RWPE1 (cell line): ENCODE measurements at places on chromosomes 6 and 20.
A peak's percentile ranks its signal among the peaks of the same experiment; 100 is the strongest.

DNA sequence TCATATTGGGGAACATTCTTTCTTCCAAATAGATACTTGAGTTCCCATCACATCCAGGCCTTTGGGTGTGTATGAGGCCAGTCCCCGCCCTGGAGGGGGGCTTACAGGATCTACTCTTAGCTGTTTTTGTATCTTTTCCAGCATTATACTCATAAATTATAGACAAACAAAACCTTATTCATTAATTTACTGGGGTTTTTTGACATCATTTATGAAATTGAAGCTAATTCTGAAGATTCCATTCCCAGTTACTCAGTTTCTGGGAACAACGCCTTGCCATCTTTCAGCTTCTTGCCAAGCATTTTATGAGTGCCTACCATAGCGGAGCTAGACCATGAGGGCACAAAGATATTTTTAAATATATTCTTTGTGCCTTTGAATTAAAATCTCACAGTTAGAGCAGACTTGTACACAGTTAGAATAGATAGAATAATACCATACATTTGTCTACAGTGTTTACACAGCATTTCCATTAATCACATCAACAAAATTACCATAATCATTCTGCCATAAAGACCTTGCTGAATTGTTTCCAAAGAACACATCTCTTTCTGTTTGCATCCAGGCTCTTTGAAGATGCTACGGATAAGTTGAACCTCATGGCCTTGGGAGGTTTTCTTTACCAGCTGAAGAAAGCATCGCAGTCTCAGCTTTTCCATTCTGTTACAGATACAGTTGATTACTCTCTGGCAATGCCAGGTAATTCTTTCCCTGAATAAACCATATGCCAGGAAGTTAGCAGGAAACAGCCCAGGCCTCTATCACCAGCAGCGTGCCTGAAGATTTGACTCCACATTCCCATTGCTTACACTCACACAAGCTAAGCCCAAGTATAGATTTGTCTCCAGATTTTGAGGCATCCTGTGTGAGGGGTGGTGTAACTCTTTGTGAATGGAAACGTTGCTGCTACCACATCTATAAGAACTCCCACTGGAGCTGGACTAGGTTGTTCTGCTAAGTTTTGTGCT lies 75.4 kb upstream of the PBOV1 start:
- no peak for DNase-seq

DNA sequence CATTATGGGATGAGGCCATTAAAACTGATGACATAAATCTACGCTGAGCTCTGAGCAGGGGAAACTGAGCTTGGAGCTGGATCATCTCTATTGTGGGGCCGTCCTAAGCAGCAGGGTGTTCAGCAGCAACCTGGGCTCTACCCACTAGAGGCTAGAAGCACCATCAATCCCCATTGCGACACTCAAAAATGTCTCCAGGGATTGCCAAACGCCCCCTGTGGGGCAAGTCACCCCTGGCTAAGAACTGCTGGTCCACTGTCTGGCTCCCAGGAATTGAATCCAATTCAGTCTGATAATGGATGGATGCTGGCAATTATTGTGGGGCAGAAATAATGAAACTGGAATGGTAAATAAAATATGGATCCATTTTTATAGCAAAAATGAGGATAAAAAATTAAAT lies 38.2 kb downstream of the PMEPA1 start:
- peak; percentile 53 for DNase-seq

DNA sequence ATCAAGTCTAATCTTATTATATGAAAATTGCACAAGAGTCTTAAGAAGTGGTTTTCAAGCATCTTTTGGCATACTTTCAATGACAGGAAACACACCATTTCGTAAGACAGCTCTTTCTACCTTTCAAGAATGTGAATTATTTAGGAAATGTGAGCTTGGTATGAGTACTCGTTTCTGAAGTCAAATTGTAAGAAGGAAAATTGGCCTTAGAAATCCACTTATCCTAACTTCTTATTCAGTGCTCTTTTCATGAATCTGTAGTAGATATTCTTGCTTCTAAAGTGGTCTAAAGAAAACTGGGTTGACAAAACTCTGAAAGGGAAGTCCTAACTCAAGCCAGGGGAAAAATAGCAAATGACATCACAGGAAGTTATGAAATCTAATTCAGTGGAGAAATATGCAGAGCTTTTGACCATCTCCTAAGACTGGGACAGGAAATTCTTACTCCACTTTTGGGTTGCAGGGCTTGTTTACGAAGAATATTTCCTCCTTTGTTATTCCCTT lies 38.5 kb upstream of the OGFRL1 start:
- DNase-seq = peak; percentile 38

DNA sequence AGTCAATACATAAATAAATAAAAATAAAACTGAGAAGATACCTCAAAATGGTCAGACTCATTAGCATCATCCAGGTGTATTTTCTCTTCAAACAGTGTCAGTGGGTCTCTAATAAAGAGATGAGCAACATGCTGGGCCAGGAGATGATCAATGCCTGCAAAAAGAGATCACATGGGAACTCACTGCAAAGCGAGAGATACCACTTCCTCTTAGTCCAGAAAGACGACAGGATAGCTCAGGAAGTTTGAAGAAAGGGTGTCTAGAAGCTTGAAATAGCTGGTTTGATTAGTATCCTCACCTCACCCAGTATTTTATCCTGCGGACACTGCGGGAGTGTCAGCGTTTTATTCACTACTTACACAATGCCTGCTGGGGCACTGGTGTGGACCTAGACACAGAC lies 38.0 kb downstream of the GCLC start:
- no peak for DNase-seq

GRCh38 chr6:107585815-107586435 lies 96.0 kb downstream of the SOBP start:
- no peak for DNase-seq

DNA sequence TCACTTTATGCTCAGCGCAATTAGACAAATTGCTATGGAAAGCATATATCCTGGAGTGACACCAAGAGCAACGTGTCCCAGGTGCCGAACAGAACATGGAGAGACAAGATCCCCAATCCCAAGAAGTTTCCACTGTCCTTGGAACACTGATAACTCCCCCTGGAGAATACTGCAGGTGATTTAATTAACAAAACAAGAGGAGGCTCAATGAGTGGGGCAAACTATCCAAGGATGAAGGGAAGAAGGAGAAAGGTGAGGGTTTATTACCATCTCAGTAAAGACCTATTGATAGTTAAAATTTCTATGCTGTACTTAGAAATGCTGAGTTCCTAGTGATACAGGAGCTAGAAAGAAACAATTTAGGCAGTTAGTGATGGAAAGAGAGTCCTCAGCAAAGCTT lies 35.7 kb downstream of the EDN1 start:
- DNase-seq = no peak

DNA sequence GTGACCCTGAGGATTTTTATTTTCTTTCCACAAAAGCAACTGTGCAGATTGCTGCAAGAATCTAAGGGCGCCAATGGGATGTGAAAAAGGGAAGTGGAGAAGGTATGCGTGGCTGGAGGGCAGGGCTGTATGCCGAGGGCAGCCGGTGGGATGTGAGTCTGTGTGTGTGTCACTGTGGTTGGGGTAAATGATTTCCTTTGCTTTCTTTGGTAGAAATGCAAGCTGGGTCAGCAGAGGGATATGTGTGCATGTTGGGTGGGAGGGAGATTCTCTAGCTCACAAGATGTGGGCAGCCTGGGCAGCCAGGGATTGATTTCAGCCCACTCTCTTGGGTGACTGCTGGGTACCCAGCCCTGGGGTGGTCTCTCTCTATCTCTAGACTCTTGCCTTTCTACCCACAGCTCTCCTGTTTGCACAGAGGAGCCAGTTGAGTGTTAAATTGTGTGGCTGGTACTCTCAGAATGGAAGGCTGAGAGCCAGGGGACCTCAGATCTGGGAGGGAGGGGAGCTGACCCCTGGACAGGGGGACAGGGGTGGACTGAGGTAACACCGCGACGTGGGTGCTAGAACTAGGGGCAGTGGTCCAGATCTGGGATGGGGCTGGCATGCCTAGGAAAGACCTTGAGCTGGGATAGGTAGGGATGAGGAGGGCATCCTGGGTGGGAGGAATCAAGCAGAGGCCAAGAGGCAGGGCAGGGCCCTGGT lies 136.8 kb upstream of the RNF24 start:
- no peak for DNase-seq

DNA sequence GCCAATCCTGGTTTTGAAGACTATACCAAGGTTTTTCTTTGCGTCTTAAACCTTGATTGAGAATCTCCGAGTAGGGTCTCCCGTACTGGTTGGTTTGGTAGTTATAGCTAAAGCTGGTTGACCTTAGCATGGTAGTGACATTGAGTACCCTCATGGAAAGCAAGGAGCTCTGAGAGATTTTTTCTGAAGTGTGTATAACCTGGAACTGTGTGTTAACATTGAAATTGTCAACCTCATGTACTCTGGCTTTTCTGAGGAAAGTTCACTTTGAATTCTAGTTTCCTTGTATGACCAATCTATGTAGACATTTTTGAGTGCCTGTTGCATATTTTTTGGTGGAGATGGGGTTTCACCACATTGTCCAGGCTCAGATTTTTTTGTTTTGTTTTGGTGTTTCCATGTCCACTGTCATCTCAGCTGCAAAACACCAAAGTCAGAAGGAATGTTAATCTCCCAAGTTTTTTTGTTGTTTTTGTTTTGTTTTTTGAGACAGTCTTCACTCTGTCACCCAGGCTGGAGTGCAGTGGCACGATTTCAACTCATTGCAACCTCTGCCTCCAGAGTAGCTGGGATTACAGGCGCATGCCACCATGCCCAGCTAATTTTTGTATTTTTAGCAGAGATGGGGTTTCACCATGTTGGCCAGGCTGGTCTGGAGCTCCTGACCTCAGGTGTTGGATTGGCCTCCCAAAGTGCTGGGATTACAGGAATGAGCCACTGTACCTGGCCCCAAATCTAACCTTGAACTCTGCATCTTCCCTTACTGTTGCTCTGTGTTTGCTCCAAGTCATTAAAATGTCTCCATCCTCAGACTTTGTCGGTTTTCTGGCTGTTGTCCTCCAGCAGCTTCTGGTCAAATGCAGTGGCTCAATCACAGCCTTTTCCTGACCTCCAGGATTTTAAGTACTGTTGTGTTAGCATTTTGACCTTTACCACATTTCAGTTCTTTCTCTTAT lies 4.3 kb downstream of the RPS12 start:
- no peak for DNase-seq

- DNase-seq = no peak
Observed at GRCh38 chr6:42845327-42845694, 34.1 kb upstream of the RPL7L1 start.

GRCh38 chr6:41197234-41197633 lies 3.7 kb downstream of the TREML2 start:
- DNase-seq = no peak

- no peak for DNase-seq
Observed at GRCh38 chr6:108667993-108668392, 107.3 kb downstream of the FOXO3 start.

DNA sequence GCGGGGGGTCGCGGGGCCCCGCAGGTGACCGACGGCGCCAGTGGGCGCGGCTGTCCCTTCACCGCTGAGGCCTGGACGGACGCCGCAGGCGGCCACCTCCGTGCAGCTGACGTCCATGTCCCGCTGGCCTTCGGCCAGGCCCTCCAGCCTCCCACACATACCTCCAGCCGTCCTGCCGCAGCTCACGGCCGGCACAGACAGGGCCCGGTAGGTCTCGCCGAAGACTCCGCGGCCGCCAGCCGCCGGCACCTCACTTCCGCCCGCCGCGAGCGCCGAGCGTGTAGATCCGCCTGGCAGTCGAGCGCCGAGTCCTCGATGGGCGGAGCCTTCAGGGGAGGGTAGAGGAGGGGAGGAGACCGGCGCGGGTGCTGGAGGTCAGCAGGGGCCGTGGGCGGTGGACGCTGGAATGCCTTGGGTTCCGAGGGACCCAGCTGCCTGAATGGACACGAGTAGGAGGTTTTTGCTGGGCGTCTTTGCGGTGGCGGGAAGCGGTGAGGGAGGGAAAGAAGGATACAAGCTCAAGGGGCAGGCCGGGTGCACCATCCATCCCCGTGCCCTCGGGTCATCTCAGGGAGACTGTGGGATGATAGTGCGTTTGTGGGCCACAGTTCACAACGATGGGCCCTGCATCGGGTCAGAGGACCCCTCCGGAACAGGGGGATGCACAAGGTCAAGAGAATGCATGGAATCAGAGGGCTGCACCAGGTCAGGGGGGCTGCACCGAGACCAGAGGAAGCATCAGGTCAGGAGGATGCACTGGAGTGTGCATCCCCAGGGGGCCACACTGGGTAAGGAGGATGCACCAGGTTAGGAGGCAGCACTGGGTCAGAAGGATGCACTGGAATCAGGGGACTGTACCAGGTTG lies at the start of gene EXOC2:
TSS of gene EXOC2 (minus strand) at position 282 of the 865 bp plus-strand sequence. CDS start 55,321 bp downstream, outside the sequence.
- DNase-seq = peak; percentile 73

- DNase-seq = no peak
Observed at GRCh38 chr6:79440598-79440997, 96.6 kb downstream of the LCA5 start.

DNA sequence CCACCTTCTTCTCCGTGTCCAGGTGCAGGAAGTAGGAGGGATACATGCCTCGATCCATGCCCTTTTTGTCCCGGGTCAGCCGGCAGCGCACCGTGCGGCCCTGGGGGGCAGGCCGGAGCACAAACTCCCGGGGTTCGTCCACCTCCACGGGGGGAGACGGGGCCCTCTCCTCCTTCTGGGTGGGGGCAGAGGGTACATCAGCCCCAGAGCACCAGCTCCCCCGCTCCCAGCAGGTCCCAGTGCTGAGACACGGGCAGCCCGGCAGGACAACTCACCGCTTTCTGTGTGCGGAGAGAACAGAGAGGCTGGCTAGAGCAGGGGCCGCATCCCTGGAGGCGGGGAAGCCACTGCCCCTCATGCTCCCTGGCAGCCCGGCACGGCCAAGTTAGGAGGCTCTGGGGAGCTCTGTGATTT lies 6.7 kb downstream of the TULP1 start:
- no peak for DNase-seq

GRCh38 chr20:49630396-49630951 lies 62.5 kb upstream of the PTGIS start:
- DNase-seq = no peak

- no peak for DNase-seq
Observed at GRCh38 chr6:31582230-31582643, at the start of gene LTB. Gene LTB (minus strand): TSS chr6:31582424. CDS start chr6:31582417, 7 bp downstream.

DNA sequence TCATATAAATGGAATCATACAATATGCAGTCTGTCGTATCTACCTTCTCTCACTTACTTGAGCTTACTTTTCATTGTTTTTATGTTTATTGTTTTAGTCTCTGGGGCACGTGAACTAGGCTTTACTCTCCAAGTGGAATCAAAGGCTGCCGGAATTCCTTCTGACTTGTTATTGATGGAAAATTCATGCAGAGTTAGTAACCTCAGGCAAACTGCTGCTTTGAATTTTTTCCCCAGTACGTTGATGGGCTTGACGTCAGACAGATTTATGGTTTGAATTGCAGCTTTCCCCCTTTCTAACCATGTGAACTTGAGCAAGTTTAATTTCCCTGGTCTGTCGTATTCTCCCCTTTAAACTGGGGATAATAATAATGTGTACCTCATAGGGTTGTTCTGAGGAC lies 68.6 kb downstream of the ZDHHC14 start:
- no peak for DNase-seq
